NT2/D1 (cell line): ENCODE measurements at places on chromosomes 11 and 22.

DNA sequence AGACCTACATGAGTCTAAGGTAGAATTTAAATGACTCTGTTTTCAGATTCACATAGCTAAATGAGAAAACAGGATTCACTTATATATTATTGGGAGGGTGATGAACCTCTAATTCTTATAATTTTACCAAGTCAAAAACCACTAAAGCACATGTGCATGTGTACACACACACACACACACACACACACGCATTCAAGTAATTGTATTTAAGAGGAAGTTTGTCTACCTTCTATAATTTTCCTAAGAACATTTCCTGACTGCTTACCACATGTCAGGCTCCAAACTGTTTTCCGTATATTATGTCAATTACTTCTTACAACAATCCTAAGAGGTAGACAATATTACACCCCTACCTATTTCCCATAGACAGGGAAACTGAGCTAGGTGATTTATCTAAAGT is 6.7 kb downstream of the RNF141 start:
- DNase-seq, result no peak

DNA sequence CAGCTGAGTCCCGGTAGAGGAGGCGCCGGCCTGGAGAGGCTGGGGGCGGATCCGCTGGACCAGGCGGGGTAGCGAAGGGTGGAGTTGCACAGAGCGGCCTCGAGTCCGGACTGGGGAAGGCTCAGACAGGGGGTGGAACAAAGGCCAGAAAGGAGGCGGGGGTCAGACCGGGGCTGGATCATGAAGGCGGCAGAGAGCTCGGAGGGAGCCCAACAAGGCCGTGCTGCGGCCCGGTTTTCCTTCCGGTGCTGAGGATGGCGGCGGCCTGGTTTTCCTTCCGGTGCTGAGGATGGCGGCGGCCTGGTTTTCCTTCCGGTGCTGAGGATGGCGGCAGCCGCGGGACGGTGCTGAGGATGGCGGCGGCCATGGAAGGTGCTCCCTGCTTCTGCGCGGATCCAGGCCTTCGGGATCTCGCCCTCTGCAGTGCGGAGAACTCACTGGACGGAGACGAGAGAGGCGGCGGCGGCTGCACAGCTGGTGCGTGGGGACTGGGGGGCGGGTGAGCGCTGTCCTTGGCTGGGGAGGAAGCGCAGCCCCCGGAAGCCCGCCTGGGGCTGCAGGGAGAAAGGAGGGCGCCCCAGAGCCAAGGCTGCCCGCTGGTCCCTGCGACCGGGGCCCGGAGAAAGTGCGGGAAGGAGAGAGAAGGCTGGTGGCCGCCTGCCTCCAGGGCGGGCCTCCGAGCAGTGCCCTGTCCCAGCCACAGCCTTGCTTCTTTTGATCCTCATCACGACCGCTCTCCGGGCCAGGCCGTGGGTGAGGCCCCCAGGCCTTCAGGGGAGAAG is 350.4 kb upstream of the B3GAT1 start:
- DNase-seq, result peak; percentile 57

GRCh38 chr11:65553301-65554001 is 4.7 kb downstream of the LTBP3 start:
- DNase-seq, result no peak

- DNase-seq, result no peak
These were observed 814.8 kb downstream of the BRD1 start for GRCh38 chr22:49012712-49013395.

- no peak for DNase-seq
These were observed 9.5 kb upstream of the RIC3 start for GRCh38 chr11:8178297-8178696.

- no peak for DNase-seq
These were observed 17.4 kb downstream of the SLC37A2 start for GRCh38 chr11:125080531-125080911.

- DNase-seq, result no peak
These were observed 14.3 kb downstream of the TRIM22 start for GRCh38 chr11:5703741-5704536.
